ENCODE measurements at places on chromosomes 7 and 10.
A peak's percentile ranks its signal among the peaks of the same experiment; 100 is the strongest.

DNA sequence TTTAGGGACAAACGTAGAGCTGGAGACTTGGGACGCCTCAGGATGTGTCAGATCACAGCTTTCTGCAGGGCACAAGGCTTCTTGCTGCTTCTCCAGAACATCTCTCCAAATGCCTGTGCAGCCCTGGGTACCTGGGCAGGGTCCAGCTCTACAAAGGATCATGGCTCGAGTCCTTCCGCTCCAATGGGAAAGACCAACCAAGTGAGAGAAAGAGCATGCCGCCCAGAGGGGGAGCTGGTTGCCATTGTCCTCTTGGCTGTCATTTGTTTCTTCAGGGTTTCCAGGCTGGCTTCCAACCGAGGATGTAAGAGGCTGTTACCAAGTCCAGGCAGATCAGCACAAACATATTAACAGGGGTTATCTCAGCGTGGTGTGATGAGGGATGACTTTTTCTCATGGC is 5.6 kb upstream of the LEP start:
- DNase-seq, result no peak

- DNase-seq, result no peak
These were observed 4.8 kb downstream of the ELOVL3 start for GRCh38 chr10:102230861-102231356.

GRCh38 chr10:62373995-62374861 is at the start of gene ZNF365:
Gene ZNF365, plus strand, starts transcription at chr10:62374369. Its CDS starts 1,825 bp downstream, at chr10:62376194.
- peak; percentile 39 for DNase-seq

- no peak for DNase-seq
These were observed 130.2 kb downstream of the KCNMA1 start for GRCh38 chr10:77507291-77507880.

DNA sequence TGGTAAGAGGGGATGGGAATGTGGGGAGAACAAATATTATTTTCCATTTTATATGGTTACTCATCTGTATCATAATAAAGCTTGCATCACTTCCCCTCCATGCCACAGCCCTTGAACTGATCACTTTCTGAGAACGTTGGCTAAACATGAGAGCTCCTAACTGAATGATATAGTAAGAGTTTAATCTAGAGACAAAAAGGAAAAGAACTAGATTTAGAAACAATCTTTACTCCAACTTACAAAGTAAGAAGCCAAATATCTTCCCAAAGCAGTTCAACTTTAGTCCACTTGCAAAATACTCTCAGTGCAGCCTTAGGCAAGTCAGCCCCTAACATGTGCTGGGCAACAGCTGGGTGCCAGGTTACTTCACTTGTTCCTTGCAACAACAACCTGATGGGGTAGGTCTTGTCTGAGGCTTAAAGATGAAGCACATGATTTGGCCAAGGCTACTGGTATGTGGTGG is 20.3 kb downstream of the SMURF1 start:
- no peak for DNase-seq

DNA sequence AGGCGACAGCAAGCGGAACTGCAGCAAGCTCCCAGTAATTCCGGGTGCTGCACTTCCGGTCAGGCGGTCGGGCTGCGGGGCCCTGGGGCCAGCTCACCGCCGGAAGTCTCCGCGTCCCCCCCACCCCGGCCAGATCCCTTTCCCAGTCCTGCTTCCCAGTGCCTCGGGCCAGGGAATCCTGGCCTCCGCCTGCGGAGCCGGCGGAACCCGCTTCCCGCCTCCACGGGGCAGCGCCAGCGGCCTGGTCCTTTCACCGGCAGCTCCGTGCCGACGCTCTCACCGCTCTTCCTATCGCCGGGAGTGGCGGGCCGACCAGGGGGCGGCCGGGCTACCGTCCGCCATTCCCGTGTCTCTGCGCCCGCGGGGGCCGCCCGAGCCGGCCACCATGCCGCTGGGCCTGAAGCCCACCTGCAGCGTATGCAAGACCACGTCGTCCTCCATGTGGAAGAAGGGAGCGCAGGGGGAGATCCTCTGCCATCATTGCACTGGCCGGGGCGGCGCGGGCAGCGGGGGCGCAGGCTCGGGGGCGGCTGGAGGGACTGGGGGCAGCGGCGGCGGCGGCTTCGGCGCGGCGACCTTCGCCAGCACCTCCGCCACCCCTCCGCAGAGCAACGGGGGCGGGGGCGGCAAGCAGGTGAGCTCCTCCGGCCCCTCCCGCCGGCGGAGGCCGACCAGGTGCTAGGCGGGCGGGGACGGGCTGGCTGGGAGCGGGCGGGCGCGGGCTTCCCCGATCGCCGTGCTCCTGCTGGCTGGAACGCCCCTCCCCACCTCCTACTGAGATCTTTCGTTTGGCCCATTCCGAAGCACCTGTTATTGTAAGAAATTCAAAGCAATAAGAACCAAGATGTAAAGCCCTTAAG is at the start of gene GATAD1:
GATAD1 (plus strand) TSS at position 138 of the 860 bp plus-strand sequence; CDS start at position 386, 248 bp downstream.
- DNase-seq, result peak; percentile 86

GRCh38 chr10:58435297-58435985 is 50.2 kb downstream of the TFAM start:
- DNase-seq, result peak; percentile 68

GRCh38 chr7:140635345-140635744 is 5.3 kb downstream of the DENND2A start:
- DNase-seq, result no peak

DNA sequence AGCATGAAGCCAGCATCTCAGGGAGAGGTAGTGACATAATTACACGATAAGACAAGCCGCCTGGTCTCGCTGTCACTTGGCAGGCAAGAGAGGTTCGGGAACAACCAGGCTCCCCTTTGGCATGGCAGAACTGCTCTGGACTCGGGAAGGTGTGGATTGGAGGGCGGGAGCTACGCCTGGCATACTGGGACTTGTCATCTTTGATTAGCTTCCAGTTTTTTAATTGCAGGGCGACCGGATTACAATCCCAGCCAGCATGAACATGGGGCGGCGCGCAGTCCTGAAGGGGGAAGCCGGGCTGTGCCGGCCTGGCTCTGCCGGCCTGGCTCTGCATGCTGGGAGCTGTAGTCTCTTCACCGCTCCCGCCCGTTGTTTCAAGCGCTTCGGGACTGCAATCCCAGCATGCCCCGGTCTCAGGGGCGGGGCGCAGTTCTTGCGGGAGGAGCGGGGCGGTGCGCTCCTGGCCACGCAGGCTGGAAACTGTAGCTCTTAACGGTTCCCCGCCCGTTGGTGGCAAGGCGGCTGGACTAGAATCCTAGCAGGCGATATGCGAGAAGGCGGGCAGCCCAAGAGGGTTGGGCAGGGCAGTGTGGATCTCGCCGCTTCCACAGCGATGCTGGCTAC is 45.5 kb upstream of the ZNF716 start:
- DNase-seq, result no peak

- DNase-seq, result no peak
These were observed 39.9 kb downstream of the UNC5B start for GRCh38 chr10:71252220-71252619.

GRCh38 chr10:77633376-77633775 is 4.2 kb downstream of the KCNMA1 start:
- DNase-seq, result no peak

- DNase-seq, result no peak
These were observed 156.1 kb downstream of the DGKI start for GRCh38 chr7:137690635-137691034.

DNA sequence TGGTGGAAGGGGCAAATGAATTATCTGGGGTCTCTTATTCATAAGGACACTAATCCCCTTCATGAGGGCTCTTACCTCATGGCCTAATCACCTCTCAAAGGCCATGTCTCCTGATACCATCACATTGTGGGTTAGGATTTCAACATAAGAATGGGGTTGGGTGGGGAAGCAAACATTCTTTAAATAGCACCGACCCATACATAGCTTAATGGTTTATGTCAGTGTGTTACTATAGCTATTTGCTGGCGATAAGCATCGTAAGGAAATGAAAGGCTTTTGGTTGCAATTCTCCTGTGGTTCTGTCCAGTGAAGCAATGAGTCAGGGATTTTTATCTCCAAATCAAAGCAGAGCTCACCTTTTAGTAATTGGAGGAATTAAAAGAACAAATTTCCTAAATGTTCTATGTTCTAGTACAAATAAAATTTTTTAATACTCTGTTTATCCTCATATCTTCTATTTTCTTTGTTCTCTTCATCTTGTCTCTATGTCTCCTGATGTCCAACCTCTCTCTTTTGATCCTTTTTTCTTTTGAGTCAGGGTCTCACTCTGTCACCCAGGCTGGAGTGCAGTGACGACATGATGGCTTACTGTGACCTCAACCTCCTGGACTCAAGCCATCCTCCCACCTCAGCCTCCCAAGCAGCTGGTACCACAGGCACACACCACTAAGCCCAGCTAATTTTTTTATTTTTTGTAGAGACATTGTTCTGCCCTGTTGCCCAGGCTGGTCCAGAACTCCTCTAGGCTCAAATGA is 57.0 kb upstream of the GLCCI1 start:
- peak; percentile 61 for DNase-seq

GRCh38 chr10:84262190-84262956 is 17.5 kb downstream of the RGR start:
- DNase-seq, result no peak

GRCh38 chr7:158327571-158328180 is 259.9 kb downstream of the PTPRN2 start:
- no peak for DNase-seq

DNA sequence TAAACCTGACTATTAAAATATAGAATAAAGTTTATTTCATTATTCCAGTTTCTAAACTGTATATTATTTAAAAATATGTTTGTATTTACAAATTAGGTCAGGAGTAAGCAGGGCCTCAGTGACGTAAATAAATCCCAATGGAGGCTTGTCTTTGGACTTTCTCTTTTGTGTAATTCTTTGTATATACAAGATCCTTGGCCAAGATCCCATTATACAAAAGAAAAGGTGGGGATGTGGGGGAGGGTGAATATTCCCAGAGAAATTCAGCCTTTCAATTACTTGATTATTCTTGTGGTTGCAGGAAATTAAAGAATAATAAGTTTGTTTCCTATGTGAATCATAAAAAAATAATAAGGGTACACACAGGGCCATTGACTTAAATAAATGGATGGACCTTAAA is 178.7 kb upstream of the PRPS1L1 start:
- DNase-seq, result no peak

GRCh38 chr7:123211545-123211944 is 11.8 kb upstream of the SLC13A1 start:
- DNase-seq, result no peak

- no peak for DNase-seq
These were observed 106.7 kb downstream of the CUBN start for GRCh38 chr10:17022896-17023295.

DNA sequence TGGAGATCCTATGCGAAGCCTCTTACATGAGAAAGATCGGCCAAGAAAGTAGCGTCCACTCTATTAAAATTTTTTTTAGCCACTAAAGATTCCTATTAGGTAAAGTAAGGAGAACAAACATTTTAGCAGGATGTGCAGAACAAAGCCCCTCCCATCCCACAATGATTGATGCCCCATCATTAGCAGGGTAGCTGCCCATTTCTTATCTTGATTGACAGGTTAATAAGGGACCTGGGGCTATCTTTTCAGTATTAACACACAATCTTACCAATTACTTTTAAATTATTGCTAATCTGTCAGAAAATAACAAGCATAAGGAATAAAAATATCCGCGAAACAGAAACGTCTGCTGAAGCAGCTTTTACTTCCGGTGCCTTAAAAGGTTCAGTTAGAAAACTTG is 5.1 kb downstream of the FZD8 start:
- DNase-seq, result no peak

- no peak for DNase-seq
These were observed 174.8 kb upstream of the CDCA7L start for GRCh38 chr7:22120391-22121053.

- DNase-seq, result no peak
These were observed 122.3 kb downstream of the ADCY1 start for GRCh38 chr7:45696476-45696875.

DNA sequence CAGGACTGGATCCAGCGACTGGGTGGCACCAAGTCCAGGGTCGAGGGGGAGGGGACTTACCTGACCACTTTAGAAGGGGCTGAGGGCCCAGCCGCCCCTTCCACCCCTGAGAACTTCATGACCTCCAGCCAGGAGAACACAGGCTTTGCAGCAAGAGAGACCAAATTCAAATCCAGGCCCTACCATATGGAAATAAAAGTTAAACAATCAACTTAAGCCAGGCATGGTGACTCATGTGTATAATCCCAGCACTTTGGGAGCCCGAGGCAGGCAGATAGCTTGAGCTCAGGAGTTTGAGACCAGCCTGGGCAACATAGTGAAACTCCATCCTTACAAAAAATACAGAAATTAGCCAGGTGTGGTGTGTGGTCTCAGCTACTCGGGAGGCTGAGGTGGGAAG is 61.9 kb downstream of the COL13A1 start:
- DNase-seq, result no peak

- no peak for DNase-seq
These were observed 49.5 kb upstream of the HDAC9 start for GRCh38 chr7:18445916-18446520.

- no peak for DNase-seq
These were observed 8.1 kb upstream of the VIPR2 start for GRCh38 chr7:159152816-159153215.

- DNase-seq, result no peak
These were observed 112.1 kb downstream of the FAM53B start for GRCh38 chr10:124632064-124632531.
